ENCODE measurements at places on chromosomes 2 and 18. TPM values are rescaled to one million over a fixed set of nuclear protein-coding genes. Genes with fewer than 3 reads are reported as not detected.

DNA sequence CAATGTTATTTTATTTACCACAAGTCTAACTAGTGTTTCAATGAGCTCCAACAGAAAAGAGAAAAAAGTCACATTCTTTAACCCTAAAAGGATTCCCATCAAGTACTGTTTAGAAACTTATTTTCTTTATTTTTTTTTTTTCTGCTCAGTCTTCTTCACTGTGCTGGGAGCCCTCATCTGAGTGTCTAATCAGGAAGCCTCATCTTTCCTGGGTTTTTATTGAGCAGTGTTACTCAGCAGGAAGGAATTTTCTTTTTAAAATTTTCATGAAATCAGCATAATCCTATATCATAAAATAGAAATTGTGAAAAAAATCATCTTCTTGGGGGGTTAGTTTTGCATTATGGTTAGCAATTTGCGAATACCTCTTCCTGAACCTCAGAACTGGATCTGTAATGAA lies 453.8 kb downstream of the CDH2 start:
- no peak overlapping the region for H3K27ac ChIP-seq
- H3K4me1 ChIP-seq = no peaks in the 10 kb centered on the region
- H3K4me3 ChIP-seq = no peak overlapping the region
- no peaks in the 10 kb centered on the region for H3K27me3 ChIP-seq
- DNase-seq = no peak

Gene SPR
- 33.6 TPM for total RNA-seq

- H3K4me3 ChIP-seq = no peak overlapping the region
- H3K27me3 ChIP-seq = no peaks in the 10 kb centered on the region
- H3K36me3 ChIP-seq = no peaks in the 10 kb centered on the region
- no peak overlapping the region for H3K27ac ChIP-seq
Observed at GRCh38 chr18:62384068-62384467, 59.0 kb downstream of the TNFRSF11A start.

- no peak overlapping the region for H3K4me3 ChIP-seq
- no peak overlapping the region for H3K27ac ChIP-seq
- no peak for DNase-seq
Observed at GRCh38 chr2:115558725-115559124, 1116.3 kb downstream of the DPP10 start.

GRCh38 chr2:11945139-11946126 lies 199.0 kb downstream of the LPIN1 start:
- H3K27ac ChIP-seq = no peak overlapping the region
- peaks cover 8% of the 10 kb centered on the region for H3K4me1 ChIP-seq
- DNase-seq = no peak
- H3K4me3 ChIP-seq = no peak overlapping the region
- no peaks in the 10 kb centered on the region for H3K36me3 ChIP-seq

GRCh38 chr18:48668466-48669179 lies 129.8 kb downstream of the CTIF start:
- no peaks in the 10 kb centered on the region for H3K27me3 ChIP-seq
- peaks cover 5% of the 10 kb centered on the region for H3K36me3 ChIP-seq
- H3K4me1 ChIP-seq = peaks cover 6% of the 10 kb centered on the region
- H3K4me3 ChIP-seq = no peak overlapping the region

DNA sequence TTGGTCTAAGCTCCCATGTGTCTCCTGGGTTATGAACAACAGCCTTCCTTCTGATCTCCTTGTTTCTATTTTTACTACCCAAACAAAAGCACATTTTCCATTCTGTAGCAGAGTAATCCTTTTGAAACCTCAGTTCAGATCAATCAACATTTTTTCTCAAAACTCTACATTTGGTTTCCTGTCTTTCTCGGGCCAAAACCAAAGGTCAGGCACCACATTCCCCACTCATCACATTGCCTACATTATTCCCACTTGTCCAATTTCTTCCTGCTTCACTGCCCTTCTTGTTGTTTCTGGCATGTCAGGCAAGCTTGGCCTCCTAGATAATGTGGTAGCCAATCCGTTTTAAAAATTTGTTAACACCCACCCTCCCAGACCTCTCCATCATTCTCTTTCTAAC lies 196.8 kb downstream of the PPP1R1C start:
- no peak overlapping the region for H3K4me3 ChIP-seq
- no peaks in the 10 kb centered on the region for H3K4me1 ChIP-seq
- H3K36me3 ChIP-seq = no peaks in the 10 kb centered on the region
- DNase-seq = no peak

Gene AOX1
- total RNA-seq = 5.1 TPM

DNA sequence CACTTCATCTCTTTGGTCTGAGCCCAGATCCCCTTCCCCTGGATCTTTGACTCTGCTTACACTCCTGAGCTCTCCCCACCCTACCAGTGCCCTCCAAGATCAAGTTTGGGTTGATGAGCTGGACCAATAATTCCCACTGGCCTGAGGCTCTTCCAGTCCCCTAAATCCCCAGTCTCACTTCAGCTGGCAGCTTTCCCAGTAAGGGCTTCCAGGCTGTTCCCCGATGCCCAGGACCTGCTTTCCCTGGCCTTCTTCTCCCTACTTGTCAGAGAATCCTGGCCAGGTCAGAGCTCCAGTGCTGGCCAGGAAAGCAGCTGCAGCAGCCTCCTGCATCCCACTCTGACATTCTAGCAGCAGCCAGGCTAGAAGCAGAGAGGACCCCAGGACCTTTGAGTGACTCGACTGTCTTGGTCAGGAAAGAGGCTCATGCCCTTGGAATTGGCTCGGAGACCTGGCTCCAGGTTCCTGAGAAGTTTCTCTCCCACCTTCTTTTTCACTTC lies 3.5 kb downstream of the WNT6 start:
- 0 out of 2 replicates have a peak, but pooled peaks cover 4% of the 10 kb centered on the region for H3K4me1 ChIP-seq
- H3K27me3 ChIP-seq = peaks cover 13% of the 10 kb centered on the region
- H3K36me3 ChIP-seq = no peaks in the 10 kb centered on the region
- DNase-seq = no peak
- H3K27ac ChIP-seq = no peak overlapping the region

GRCh38 chr2:177675350-177675821 lies 282.8 kb downstream of the AGPS start:
- no peaks in the 10 kb centered on the region for H3K4me1 ChIP-seq
- no peak for DNase-seq
- no peak overlapping the region for H3K27ac ChIP-seq
- no peaks in the 10 kb centered on the region for H3K36me3 ChIP-seq
- no peaks in the 10 kb centered on the region for H3K27me3 ChIP-seq
- no peak overlapping the region for H3K4me3 ChIP-seq

- no peak for DNase-seq
- H3K4me1 ChIP-seq = no peaks in the 10 kb centered on the region
- no peak overlapping the region for H3K27ac ChIP-seq
- H3K27me3 ChIP-seq = no peaks in the 10 kb centered on the region
- H3K36me3 ChIP-seq = no peaks in the 10 kb centered on the region
- H3K4me3 ChIP-seq = no peak overlapping the region
Observed at GRCh38 chr2:64491426-64491825, 32.7 kb upstream of the AFTPH start.

DNA sequence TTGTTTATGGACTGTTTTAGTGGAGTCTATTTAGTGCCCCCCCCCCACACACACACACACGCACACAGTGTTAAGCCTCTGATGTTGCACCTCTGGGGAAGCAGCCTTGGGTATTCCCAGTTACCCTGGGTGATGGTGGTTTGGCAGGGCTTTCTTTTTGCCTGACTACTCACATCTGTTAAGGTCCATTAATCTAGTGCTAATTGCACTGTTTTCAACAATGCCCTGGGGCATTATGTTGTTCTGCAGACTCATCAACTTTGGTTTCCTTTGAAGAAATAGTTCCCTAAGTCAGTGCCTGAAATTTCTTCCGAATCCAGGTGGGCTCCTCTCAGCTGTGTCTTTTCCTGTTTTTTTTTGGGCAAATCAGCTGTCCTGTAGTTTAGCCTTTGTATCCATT lies 34.7 kb downstream of the SPOPL start:
- H3K4me1 ChIP-seq = no peaks in the 10 kb centered on the region
- no peaks in the 10 kb centered on the region for H3K36me3 ChIP-seq
- no peaks in the 10 kb centered on the region for H3K27me3 ChIP-seq

GRCh38 chr2:162072976-162073887 lies 783 bp downstream of the DPP4 start:
- H3K27me3 ChIP-seq = no peaks in the 10 kb centered on the region
- H3K4me1 ChIP-seq = no peaks in the 10 kb centered on the region
- H3K4me3 ChIP-seq = peak overlapping the region; percentile 41
- H3K27ac ChIP-seq = no peak overlapping the region

DNA sequence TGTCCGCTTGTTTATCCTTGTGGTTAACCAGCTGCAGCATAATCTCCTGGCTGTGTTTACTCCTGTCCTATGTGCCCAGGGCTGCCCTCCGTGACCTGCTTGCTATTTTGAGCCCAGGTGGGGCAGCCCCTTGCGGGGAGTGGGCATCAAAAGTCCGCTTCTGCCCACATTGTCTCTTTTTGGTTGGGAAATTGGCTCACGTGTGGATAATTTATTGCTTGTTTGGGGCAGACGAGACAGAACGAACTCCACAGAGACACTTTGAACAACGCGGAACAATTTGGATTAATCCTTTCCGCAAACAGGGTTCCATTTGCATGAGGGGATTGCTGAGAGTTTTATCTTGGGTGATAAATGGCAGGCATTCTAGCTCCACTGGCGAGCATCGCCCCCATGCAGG lies 8.1 kb upstream of the CXCR4 start:
- DNase-seq = no peak
- no peaks in the 10 kb centered on the region for H3K27me3 ChIP-seq
- H3K27ac ChIP-seq = no peak overlapping the region

Gene SLC4A1AP
- 18.5 TPM for total RNA-seq

Gene CTLA4
- total RNA-seq = not detected

GRCh38 chr2:1972422-1972821 lies 228.1 kb upstream of the PXDN start:
- H3K27me3 ChIP-seq = peaks cover 73% of the 10 kb centered on the region
- DNase-seq = no peak
- no peaks in the 10 kb centered on the region for H3K36me3 ChIP-seq
- no peak overlapping the region for H3K27ac ChIP-seq
- no peaks in the 10 kb centered on the region for H3K4me1 ChIP-seq

GRCh38 chr18:21820811-21821143 lies 80.2 kb downstream of the MIB1 start:
- no peaks in the 10 kb centered on the region for H3K36me3 ChIP-seq
- no peak overlapping the region for H3K27ac ChIP-seq
- no peaks in the 10 kb centered on the region for H3K27me3 ChIP-seq
- H3K4me1 ChIP-seq = no peaks in the 10 kb centered on the region
- no peak for DNase-seq

- DNase-seq = no peak
- no peaks in the 10 kb centered on the region for H3K27me3 ChIP-seq
- peaks cover 19% of the 10 kb centered on the region for H3K4me1 ChIP-seq
- no peak overlapping the region for H3K4me3 ChIP-seq
- H3K27ac ChIP-seq = no peak overlapping the region
- H3K36me3 ChIP-seq = 0 out of 2 replicates have a peak, but pooled peaks cover 20% of the 10 kb centered on the region
Observed at GRCh38 chr2:27988718-27989117, 98.2 kb downstream of the BABAM2 start.

GRCh38 chr2:136653861-136654260 lies 111.5 kb upstream of the THSD7B start:
- no peaks in the 10 kb centered on the region for H3K36me3 ChIP-seq
- H3K27ac ChIP-seq = no peak overlapping the region
- H3K4me1 ChIP-seq = no peaks in the 10 kb centered on the region
- no peak for DNase-seq

- no peak overlapping the region for H3K4me3 ChIP-seq
- no peak overlapping the region for H3K27ac ChIP-seq
- peaks cover 2% of the 10 kb centered on the region for H3K4me1 ChIP-seq
- no peaks in the 10 kb centered on the region for H3K36me3 ChIP-seq
Observed at GRCh38 chr2:44912660-44913059, 28.8 kb upstream of the SIX3 start.

DNA sequence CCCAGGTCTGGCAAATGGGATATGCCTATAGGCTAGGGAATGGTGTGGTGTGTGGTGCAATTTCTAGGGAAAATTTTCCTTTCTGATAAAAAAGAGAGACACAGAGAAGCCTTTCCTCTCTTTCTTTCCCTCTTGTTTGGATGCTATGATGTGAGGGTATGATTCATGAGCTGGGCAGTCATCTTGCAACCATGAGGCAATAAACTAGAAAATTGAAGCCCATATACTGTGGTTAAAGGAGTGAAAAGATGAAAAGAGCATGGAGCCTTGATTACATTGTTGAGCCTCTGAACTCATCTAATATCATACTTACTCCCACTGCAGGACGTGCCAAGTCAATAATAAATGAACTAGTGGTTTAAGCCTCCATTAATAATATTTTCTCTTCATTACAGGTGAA lies 215.6 kb downstream of the HAUS1 start:
- no peak for DNase-seq
- no peak overlapping the region for H3K4me3 ChIP-seq
- peak overlapping the region; percentile 100 for H3K27ac ChIP-seq
- H3K4me1 ChIP-seq = peaks cover 70% of the 10 kb centered on the region
- no peaks in the 10 kb centered on the region for H3K27me3 ChIP-seq

DNA sequence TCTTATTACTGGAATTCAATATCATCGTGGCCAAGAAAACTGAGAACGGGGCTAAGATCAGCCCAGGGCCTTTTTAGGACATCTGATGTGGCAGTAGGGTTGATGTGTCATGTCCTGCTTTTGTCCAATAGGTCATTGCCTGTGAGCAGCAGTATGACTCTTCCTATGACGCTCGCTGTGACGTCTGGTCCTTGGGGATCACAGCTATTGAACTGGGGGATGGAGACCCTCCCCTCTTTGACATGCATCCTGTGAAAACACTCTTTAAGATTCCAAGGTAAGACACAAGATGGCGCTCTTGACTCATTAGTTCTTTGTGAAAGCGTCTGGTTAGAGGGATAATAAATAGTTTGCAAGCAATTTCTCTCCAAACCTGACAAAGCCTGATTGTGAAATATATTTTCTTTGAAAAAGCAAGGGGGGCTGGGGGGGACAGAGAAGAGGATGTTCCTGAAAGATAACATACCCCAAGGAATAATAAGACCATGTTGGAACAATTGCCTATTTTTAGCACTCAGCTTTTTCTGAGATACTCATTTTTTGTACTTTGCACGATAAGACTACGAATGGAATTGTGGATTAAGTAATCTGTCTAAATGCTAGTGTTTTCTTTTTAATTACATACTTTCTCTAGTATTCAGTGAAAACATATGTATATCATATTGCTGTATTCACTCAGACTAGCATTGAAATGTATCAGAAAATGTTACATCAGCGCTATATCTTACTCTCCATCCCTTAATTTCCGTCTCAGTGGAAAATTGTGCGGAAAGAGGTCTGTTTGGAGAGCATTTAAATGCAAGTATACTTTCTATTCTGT lies 58.1 kb downstream of the MYO3B start:
- H3K27me3 ChIP-seq = no peaks in the 10 kb centered on the region
- H3K27ac ChIP-seq = no peak overlapping the region
- H3K36me3 ChIP-seq = no peaks in the 10 kb centered on the region

GRCh38 chr2:211144078-211144477 lies 587.7 kb downstream of the CPS1 start:
- H3K36me3 ChIP-seq = no peaks in the 10 kb centered on the region
- H3K4me1 ChIP-seq = no peaks in the 10 kb centered on the region
- no peak for DNase-seq
- no peak overlapping the region for H3K27ac ChIP-seq

GRCh38 chr2:145273840-145274239 lies 753.9 kb upstream of the ZEB2 start:
- no peaks in the 10 kb centered on the region for H3K36me3 ChIP-seq
- DNase-seq = no peak
- no peaks in the 10 kb centered on the region for H3K27me3 ChIP-seq
- no peak overlapping the region for H3K4me3 ChIP-seq
- no peaks in the 10 kb centered on the region for H3K4me1 ChIP-seq
- H3K27ac ChIP-seq = no peak overlapping the region

- peaks cover 30% of the 10 kb centered on the region for H3K4me1 ChIP-seq
- H3K36me3 ChIP-seq = 0 out of 2 replicates have a peak, but pooled peaks cover 2% of the 10 kb centered on the region
- H3K4me3 ChIP-seq = peak overlapping the region; percentile 67
- no peaks in the 10 kb centered on the region for H3K27me3 ChIP-seq
Observed at GRCh38 chr2:112053917-112054846, 887 bp upstream of the TMEM87B start.
